Kidney tubule cell (primary cell): ENCODE measurements at places on chromosomes 16 and 17.

DNA sequence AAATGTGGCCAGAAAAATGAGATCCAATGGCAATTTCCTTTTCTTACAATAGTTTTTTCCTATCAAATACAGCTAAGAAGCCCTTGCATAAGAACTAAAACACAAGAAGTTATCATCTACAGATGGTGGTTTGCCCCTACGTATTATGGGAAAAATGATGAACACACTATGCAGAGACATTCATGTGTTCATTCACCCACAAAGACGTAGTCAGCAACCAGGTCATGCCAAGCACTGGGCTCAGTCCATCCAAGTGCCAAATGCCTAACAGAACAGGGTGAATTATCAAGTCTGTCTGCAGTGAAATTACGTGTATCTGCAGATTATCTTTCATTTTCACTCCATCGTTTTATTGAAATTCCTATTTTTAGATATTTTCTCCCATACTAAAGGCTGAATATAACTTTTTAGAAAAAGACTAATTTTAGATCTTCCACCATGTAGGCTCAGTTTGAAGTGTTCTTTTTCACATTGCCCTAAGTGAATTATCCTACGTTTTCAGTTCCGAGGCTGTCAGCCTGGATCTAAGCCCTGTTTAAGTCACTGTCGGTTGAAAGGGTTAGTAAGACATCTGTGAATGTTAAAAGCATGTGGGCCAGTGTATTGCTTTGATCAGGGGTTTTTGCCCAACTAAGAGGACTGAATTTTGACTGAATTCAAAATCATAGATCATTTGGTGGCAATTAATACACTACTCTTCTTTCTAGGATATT, 78.1 kb upstream of the DHX40 start:
- no peak for DNase-seq

DNA sequence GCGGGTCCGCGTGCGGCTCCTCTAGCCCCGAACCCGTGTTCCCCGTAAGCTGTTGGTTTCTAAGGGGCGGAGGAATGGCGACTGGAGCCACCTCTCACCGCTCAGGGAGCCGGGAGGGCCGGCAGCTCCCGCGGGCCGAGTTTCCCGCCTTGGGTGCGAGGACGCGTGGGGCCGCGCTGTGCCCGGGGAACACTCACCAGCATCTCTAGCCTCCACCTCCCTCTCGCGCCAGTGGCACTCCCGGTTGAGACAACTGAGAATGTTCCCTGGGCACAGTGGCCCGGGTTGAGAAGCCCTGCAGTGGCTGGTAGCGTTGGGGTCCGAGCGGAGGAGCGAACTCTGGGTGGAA, 560 bp downstream of the TELO2 start:
- DNase-seq: peak; percentile 32

- peak; percentile 64 for DNase-seq
These were observed 577 bp upstream of the HS3ST2 start for GRCh38 chr16:22813223-22813947.

GRCh38 chr16:74743668-74744299, 30.8 kb downstream of the FA2H start:
- DNase-seq: peak; percentile 99

DNA sequence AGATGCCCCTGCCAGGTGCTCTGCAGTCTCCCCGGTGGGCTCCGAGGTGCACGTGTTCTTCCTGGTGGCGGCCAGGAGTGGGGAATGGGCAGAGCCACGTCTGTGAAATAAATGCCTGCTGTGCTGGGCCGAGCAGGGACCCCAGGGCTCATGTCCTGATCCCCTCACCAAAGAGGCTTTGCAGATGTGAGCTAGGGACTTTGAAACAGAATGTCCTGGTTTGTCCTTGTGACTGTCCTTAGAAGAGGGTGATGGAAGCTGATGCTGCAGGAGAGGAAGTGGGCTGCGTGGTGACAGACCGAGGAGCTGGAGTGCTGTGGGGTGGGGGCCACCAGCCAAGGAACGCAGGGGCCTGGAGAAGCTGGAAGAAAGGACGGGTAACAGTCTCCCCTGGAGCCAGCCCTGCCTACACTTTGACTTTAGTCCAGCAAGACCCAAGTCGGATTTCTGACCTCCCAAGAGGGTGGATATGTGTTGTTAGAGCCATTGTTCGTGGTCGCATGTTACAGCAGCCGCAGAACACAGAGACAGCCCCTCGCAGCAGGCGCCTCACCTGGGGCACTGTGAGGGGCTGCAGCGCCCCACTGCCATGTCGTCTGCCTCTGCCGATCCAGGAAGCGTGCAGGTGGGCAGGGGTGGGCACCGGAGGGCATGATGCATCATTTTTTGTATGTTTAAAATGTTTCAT, 217.9 kb upstream of the CIBAR2 start:
- no peak for DNase-seq

DNA sequence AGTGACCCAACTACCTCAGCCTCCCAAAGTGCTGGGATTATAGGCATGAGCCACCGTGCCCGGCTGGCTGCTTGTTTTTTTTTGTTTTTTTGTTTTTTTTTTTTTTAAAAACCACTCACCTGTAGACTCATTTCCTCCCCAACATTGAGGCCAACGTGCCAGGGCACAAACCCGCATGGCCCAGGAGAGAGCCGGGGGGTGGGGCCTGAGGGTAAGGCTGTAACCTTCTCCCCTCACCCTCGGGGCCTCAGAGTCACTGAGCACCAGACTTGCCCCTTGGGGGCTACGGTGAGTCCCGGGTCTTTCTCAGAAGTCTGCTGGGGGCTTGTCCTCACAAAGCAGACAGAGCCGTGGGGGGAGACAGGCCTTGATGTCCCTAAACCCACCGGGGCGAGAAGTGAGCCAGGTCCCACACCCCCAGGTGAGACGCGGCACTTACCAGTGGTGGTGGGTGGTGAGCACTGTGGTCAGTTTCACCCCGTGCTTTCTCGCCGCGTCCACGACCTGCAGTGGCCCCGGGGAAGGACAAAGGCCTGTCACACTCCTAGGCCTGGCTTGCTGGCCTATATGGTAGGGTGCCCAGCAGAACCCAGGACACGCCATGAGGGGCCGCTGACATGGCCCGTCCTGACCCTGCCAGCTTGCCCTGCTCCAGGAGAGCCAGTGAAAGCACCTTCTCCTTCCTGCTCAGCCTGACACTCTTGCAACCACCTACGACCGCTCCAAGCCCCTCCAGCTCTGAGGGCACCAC, 4.6 kb downstream of the HAGH start:
- DNase-seq: peak; percentile 26

- DNase-seq: peak; percentile 19
These were observed 83.3 kb downstream of the NLK start for GRCh38 chr17:28125526-28126378.

GRCh38 chr17:18981642-18982424, 22.7 kb downstream of the FAM83G start:
- peak; percentile 87 for DNase-seq

DNA sequence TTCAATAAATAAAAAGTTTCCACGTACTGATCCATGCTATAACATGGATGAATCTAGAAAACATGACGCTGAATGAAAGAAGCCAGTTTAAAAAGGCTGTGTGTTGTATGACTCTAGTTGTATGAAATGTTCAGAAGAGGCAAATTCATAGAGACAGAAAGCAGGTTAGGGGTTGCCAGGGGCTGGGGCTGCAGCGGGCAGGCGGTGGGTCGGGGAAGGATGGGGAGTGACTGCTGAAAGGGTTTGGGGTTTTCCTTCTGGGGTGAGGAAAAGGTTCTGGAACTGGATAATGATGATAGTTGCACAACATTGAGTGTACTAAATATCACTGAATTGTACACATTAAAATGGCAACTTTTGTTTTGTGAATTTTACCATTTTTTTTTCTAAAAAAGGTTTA, 36.3 kb downstream of the NOL11 start:
- no peak for DNase-seq

DNA sequence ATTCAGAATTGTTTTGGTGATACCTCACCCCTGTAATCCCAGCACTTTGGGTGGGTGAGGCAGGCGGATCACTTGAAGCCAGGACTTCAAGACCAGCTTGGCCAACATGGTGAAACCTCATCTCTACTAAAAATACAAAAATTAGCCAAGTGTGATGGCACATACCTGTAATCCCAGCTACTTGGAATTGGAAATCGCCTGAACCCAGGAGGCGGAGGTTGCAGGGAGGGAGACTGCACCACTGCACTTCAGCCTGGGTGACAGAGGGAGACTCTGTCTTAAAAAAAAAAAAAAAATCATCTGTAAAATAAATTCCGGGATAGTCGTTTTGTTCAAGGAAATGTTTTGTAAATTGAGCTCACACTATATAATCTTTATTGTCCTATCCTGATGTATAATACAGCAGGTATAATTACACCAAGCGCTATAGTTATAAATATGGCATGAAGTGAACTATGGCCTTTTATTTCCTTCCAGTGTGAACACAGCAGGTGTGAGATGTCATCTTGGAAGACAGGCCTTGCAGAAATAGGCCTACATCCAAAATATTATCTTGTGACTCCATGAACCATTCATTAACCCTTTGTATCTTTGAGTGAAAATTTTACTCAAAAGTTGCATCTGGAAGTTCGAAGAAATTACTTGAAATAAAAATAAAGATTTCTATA, 25.4 kb downstream of the PLA2G10 start:
- DNase-seq: no peak

GRCh38 chr17:8696906-8697305, 47.7 kb downstream of the CCDC42 start:
- DNase-seq: no peak

DNA sequence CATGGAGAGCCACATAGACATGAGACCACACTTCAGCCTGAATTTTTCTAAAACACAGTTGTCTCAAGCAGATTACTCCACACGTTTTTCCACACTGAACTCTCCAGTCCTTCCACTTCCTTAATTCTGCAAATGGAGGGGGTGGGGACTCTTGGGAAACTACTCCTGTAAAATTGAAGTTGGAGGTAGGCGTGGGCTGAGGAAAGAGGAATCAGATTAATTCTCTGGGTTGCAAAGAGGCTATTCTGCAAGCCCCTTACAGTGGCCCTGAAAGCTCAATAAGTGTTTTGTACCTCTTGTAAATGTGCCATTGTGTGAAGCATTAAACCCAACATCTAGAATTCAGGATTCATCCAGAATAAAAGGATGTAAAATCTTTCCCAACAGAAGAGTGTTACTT, 9.6 kb downstream of the MARVELD3 start:
- DNase-seq: no peak

DNA sequence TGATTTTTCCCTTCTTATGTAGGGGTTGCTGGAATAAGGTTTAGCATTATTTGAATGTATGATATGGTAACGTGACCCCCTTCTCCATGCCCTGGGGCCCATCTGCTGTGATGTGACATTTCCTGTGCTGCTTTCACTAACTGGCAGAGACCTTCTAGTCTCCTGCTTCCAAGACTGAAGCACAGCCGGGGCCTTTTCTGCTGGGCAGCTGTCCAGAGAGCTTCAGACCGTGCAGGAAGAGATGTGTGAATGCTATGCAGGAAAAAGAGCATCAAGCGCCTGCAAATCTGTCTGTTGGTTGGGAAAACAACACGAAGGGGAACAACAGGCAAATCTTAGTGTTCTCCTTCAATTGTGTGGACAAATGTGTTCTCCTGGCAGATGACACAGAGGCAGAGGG, 128.5 kb downstream of the SPACA3 start:
- no peak for DNase-seq

DNA sequence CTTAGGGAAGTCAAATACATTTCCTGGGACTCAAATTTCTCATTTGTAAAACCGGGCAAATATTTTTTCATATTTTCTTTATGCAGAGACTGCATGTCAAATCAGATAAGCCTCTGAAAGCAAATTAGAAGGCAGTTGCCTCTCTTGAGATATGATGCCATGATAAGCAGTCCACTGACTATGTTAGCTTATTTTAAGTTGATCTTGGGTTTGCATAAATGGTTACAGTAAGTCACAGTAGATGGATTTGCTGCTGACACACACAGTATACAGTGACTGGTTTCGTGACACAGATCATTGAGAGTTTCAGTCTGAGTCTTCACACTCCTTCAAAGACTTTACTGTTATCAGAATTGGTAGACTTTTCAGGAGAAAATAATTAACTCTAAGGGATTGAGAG, 927.6 kb upstream of the CDH8 start:
- DNase-seq: no peak

- no peak for DNase-seq
These were observed 37.7 kb upstream of the ALDH3A2 start for GRCh38 chr17:19610879-19611278.

- no peak for DNase-seq
These were observed 306.1 kb upstream of the XYLT1 start for GRCh38 chr16:17776888-17777287.

- peak; percentile 70 for DNase-seq
These were observed 37.8 kb upstream of the BCAR1 start for GRCh38 chr16:75289189-75289588.

DNA sequence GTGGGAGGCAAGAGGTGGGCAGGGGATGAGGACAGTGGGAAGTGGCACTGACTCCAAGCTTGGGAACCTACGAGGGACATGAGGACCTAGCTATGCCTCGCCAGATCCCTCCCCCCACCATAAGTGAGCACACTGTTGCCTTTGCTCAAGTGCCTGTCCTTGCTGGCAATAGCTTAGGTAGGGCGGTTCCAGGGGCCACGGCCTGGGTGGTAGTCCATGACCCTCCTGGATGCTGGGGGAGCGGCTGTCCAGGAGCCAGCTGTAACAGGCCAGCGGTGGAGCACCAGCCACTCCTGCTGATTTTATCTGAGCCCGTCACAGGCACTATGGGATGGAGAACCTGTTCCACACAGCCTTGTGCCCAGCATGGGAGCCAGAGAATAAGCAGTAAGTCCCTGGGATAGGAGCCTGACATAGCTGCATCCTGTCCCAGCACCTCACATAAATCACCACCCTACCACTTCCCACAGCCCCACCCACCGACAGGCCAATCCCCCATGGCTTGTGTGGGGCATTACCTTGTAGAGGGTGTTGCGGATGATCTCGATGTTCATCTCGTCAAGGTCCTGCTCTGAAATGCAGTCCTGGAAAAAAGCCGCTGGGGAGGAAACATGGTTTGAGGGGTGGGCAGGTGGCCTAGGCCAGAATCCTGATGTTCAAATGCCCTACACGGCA, 11.8 kb downstream of the HSD11B2 start:
- DNase-seq: no peak
